ENCODE measurements at places on chromosomes 7 and 10. TPM values are rescaled to one million over a fixed set of nuclear protein-coding genes. Genes with fewer than 3 reads are reported as not detected.

DNA sequence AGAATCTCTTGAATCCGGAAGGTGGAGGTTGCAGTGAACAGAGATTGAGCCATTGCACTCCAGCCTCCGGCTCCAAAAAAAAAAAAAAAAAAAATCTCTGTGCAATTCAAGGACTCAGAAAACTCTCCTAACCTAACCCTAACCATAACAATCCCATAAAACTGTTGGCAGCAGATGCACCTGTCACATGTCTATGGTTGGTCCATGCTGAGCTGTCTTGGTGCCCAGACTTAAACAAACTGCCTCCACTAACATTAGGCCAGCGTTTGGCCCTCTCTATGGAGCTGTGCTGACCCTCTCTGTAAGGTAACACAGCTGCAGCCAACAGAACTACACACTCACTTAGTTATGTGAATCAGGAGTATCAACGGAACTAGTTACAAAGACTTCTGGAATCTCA is 132.5 kb upstream of the PTER start:
- peak; percentile 8 for DNase-seq

The DDX56 gene
- total RNA-seq: 42.6 TPM

DNA sequence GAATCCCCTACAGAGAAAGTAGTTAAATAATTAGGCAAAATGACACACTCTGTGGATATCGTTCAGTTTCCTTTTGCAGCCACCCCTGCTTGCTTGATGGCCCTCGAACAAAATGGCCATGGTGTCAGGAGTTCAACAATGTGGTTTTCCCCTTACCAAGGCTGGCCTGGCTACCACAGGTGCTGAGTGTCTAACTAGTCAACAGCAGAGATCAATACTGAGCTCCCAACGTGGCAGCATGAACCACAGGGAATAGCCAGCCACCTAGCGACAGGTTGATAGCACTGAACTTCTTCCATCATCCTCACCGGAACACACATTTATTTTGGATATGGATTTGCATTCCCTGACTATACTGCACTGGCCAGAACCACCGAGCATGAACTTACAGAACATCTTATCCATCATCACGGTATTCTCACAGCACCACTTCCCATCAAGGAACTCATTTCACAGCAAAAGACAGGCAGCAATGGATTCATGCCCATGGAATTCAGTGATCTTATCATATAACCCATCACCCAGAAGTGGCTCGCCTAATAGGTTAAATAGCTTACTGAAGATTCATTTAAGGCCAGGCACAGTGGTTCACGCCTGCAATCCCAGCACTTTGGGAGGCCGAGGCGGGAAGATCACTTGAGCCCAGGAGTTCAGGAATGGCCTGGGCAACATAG is 6.3 kb downstream of the C10orf67 start:
- DNase-seq: no peak

The FKBP6 gene
- total RNA-seq: not detected
